ENCODE measurements at places on chromosomes 11 and 22.

GRCh38 chr11:34466802-34467488, 28.2 kb downstream of the CAT start:
- DNase-seq: no peak

GRCh38 chr11:8342821-8343681, 79.4 kb upstream of the LMO1 start:
- DNase-seq: no peak

DNA sequence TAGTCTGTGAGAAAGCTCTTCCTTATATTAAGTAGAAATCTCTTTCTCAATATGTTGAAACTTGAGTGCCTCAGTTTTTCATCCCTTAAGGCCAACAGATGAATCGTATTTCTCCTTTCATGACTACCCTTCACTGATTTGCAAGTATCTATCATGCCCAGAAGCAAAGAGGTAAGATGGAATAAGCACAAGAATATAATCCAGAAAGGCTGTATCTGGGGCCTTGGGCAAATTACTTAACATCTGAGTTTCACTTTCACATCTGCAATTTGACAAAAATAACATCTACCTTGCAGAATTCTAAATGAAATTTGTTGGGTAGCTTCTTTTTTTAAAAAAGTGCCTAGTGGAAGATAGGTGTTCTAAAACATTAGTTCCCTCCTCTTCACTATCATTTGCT, 552.4 kb upstream of the ANO5 start:
- no peak for DNase-seq

DNA sequence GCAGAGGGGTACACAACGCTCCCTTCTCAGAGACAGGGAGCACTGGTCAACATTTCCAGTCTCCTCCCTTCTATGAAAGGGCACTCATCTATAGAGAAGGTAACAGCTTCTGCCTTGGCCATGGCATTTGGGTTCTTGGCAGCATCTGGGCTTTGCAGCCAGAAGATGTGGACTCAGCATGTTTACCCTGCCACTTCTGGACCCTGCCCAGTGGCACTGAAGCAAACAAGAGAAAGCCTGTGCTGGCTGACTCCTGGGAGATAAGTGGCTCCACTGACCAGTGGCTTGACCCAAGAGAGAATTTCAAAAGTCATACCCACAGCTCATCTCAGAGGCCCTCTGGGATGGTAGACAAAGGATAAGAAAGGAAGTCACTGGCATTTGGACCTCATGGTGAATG, 8.0 kb downstream of the CSNK2A3 start:
- DNase-seq: no peak

- DNase-seq: no peak
Observed at GRCh38 chr11:119615882-119616196, 113.2 kb downstream of the NECTIN1 start.

GRCh38 chr22:43848366-43849171, 13.7 kb downstream of the SULT4A1 start:
- DNase-seq: no peak

- no peak for DNase-seq
Observed at GRCh38 chr22:22080270-22080669, 97.7 kb upstream of the TOP3B start.

- DNase-seq: peak; percentile 27
Observed at GRCh38 chr11:57792870-57793269, 31.3 kb downstream of the CTNND1 start.
